ENCODE measurements at places on chromosomes 1 and 21.

- no peak for DNase-seq
Observed at GRCh38 chr1:233704170-233704897, 90.4 kb downstream of the KCNK1 start.

GRCh38 chr1:44714944-44715571 is 15.9 kb downstream of the RNU5D-1 start:
- peak; percentile 81 for DNase-seq

DNA sequence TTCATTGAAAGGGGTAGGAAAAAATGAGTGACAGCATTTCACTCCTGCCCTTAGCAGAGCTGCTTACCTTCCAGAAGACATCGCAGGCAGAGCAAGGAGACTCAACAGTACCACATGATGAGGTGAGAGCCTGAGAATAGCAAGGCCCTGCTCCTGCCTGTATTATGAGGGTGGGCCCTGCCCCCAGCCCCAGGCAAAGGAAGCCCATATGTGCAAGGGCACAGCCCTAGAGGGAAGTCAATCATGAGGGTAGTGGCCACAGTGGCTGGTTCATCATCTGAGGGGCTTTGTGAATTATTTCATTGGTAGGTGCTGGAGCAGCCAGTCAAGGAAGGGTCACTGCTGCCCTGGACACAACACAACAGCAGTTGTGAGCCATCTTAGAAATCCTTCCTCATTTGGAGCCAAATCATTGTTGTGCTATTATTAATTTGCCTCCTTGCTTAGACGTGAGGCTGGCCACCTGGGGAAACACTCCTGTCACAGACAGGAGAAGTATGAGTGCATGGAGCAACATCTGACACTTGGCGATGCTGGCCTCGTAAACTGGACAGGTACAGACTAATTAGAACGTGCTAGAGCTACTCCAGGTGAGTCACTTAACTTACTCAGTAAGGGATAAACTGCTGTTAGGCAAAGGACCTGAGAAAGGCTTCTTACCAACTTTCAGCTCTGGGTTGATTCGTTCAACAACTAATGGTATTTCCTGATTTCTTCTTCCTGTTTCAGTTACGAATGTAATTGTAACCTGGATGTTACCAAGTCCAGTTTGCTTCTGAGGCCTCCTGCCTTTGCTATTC is 22.7 kb upstream of the ACBD6 start:
- no peak for DNase-seq

DNA sequence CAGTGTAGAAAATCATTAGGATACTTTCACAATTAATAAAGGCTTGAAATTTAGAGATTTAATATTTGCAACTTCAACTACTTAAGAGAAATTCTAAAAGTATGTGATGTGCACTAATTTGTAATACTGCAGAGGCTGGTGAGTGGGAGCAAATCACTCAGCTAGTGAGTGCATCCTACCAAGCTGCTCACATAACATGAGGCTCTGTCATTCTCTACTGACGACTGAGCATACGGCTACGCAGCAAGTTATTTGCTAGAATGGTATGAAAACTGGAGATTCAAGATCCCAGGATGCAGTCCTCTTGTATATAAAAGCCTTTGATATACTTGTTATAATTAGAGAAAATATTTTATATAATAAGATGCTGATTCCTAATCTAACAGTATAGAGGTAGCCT is 90.1 kb downstream of the ATP1B1 start:
- no peak for DNase-seq

DNA sequence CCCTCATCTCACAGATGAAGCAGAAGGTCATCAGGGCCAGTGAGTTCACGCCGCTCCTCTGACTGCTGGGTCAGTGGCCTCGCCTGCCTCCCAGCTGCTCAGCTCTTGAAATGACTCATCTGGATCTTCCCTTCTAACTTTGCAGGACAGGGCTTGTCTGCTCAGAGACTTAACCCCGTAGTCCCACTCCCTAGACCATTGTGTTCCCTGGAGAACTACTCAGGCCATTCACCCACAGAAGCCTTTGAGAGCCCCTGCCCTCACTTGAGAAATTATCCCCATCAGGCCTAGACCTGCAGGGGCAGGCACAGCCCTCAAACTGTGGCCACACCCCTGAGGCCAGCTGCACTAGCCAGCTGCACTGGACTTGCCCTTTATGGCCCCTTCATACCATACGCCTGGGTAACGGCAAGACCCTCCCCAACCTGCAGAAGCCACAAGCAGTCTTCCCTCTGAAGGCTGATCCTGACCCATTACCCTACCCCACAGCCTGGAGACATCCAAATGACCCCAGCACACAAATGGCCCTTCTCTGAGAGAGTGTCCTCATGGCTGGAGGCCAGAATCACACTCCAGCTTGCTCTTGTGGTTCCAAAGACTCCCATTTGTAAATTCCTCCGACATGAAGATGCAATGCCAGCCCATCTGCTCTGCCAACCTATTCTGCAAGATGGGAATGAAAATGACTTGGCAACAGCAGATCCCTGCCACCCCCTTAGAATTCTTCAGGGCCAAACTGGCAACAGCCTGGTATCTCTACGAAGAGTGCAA is 33.2 kb downstream of the RCSD1 start:
- DNase-seq = no peak

- DNase-seq = peak; percentile 55
Observed at GRCh38 chr1:111804776-111805175, 49.1 kb downstream of the DDX20 start.

GRCh38 chr1:246782120-246782900 is 58.1 kb downstream of the SCCPDH start:
- peak; percentile 32 for DNase-seq

GRCh38 chr21:35189077-35189863 is 140.2 kb upstream of the RUNX1 start:
- no peak for DNase-seq

- no peak for DNase-seq
Observed at GRCh38 chr1:223133306-223133823, 9.7 kb downstream of the TLR5 start.

- no peak for DNase-seq
Observed at GRCh38 chr1:218592688-218593087, 247.6 kb downstream of the TGFB2 start.

DNA sequence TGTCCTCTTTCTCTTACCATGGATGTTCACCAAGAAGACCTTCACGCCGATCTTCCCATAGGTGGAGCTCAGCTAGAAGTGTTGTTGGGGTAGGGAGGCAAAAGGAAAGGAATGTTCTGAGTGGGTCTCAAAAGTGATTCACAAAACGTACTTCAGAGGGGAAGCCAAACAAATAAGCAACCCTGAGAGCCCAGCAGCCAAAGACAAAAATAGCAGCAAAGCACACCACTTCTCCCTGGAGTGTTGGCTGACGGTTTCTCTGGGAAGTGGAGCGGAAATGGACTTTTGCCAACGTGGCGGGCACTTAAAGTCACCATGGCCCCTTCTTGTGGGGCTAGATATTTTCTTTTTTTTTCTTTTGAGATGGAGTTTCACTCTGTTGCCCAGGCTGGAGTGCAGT is 23.1 kb downstream of the SLC26A9 start:
- peak; percentile 2 for DNase-seq

GRCh38 chr1:161096530-161096929 is 1.6 kb upstream of the KLHDC9 start:
- DNase-seq = peak; percentile 11

DNA sequence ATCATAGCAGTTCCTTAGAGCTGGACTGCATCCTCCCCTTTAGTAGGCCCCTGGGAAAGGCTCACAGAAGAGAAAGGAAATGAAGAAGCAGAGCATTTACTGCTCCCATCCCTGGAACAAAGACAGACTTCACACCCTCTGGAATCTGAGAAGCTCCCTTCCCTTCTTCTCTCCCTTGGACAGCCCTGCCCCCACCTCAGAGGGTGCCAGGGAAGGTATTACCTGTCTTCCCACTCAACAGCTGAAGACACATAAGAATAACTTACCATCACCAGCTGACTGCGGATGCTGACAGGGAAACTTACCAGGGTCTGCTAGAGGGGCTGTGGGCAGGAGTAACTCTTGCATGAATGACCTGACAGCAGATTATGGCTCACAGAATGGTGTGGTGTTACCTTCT is 14.1 kb upstream of the FAAH start:
- DNase-seq = no peak

DNA sequence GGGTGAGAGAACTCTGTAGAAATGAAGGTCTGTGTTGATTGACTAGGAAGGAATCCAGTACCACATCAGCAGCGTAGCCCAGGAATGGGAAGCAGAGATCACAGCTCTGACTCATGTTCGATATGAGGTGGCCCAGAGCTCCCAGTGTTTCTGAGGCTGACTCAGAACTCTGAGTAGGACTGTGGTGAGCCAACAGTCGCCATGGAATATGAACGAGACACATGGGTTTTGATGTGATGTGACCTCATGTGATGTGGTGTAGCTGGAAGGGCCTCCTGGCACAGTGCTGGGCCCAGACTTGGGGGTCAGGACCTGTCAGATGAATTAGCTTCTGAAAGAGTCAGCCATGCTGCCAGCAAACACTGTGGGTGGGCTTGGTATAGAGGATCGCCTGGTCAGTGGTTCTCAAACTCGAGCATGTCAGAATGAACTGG is 237.0 kb downstream of the MRPL39 start:
- no peak for DNase-seq

GRCh38 chr21:14771593-14771992 is 225.5 kb upstream of the SAMSN1 start:
- no peak for DNase-seq
